ENCODE measurements at places on chromosomes 6 and 20.

GRCh38 chr6:26118999-26119398 lies 31.8 kb downstream of the HFE start:
- no peak for DNase-seq

DNA sequence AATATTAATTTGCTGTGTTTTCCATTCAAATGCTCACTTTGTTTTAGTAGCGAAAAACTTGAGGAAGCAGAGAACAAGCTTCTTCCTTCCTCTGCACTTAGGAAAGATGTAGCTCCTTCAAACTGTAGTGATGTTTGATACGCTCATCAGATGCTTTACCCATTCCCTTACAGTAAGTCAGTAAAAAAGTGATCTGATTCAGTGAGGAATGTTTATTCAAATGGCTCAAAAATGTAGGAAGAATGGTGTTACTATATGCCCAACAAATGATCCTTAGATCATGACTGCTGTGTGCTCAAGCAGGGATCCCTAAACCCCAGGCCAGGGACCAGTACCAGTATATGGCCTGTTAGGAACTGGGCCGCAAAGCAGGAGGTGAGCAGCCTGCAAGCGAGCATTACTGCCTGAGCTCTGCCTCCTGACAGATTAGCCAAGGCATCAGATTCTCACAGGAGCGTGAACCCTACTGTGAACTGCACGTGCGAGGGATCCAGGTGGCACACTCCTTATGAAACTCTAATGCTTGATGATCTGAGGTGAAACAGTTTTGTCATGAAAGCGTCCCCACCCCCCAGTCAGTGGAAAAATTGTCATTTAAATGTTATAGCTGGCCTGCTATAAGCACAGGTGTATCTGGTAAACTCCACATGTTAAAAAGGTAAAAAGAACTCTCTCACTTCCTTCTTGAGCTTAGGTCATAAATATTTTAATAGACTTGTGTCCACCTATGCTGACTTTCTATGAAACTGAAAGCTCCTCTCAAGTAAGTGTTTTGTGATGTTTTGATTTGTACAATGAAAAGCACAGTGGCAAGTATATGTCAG lies 187.2 kb downstream of the FOXC1 start:
- no peak for DNase-seq

- no peak for DNase-seq
These were observed 1.4 kb upstream of the SLC13A3 start for GRCh38 chr20:46652699-46653098.

DNA sequence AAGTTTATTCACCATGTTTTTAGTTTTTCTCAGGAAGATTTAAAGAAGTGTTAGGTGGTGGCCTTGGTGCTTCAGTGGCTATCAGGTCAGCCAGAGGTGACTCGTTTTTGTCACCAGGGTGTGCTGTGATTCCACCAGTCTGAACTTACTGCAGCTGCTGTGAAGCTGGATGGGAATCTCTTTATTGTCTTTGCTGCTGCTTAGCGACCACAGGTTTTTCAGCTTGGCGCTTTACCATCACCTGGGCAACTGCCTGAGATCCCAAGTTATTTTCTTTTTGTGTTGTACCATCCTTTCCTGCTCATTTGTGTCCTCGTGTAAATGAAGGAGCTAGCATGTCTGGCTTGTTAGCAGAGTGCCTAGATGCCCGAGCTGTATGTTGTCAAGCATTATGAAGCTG lies 146.9 kb downstream of the MACROD2 start:
- peak; percentile 2 for DNase-seq

GRCh38 chr6:3284436-3284876 lies 25.7 kb downstream of the PSMG4 start:
- DNase-seq: no peak

DNA sequence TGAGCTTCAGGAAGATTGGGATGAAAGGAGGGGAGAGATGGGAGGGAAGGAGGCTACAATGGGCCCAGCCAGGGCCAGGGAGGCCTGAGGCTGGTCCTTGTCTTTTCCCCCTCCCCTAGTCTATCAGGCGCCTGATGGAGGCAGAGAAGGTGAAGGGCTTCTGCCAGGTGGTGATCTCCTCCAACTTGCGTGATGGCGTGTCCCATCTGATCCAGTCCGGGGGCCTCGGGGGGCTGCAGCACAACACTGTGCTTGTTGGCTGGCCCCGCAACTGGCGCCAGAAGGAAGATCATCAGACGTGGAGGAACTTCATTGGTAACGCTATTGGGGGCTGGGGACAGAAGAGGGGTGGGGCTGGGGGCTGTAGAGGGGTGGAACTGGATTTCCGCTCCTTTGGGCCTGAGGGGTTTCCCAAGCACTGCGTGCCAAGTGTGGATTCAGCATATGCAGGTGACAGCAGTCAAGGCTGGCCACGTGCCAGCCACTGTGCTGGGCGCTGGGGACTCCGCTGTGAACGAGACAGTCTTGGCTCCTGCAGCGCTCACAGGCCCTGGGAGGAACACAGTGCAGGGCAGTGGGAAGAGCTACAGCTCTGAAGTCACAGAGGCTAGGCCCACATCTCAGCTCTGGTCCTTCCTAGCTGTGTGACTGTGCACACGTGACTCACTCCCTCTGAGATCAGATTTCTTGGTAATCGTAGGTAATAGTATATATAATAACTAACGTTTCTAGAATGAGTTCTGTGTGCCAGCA lies 22.7 kb downstream of the SLC12A5 start:
- DNase-seq: peak; percentile 58

GRCh38 chr6:113137426-113137825 lies 719.7 kb upstream of the MARCKS start:
- no peak for DNase-seq

DNA sequence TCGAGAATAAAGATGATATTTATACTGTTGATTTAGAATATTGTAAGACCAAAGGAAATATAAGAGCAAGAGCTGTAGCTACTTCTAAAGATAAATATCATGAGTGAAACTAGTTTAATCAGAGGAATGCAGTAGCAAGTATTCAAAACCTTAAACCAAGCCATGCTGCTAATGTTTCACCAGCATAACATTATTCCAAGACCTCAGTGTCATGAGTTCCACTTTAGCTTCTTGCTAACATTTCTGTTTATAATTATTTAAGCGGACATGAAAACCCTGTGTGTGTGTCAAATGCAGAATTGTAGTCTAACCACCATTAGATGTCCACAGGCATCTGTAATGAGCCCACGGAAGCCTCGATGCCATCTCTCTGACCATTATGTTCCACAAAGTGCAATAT lies 752.6 kb upstream of the MARCKS start:
- DNase-seq: no peak

DNA sequence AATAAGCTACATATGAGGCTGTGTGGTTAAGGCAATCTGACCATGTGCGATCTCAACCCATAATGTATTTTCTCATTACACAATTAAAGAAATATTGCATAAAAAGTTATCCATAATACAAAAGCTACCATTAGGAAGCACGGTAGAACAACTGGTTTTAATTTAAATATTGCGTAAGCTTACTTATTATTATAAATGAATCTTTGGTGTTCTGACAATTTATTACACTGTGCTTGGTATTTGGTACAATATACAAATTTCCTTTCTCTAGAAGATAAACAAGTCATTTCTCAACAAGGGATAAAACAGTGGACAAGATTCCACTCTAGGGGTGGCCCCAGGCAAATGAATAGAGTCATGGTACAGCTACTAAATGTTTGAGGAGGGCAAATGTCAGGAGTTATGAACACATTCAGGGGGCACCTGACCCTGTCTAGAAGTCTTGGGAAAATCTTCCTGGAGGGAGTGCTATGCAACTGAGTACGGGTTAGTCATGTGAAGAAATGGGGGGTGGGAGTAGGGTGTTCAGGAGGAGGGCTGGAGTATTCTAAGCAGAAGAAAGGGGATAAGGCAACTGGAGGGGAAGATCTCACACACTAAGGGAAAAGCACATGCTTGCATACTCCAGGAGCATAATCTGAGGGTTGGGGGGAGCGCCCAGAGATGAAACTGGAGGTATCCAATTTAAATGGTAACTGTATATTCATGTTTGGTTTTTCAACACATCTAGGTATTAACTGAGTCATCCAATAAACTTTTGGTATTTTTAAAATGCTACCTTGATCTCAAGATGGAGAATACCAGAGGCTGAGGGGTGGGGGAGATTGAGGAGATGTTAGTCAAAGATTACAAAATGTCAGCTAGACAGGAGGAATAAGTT lies 296.9 kb upstream of the SGK1 start:
- DNase-seq: no peak

- DNase-seq: no peak
These were observed 75.3 kb downstream of the SSR1 start for GRCh38 chr6:7237653-7238188.

DNA sequence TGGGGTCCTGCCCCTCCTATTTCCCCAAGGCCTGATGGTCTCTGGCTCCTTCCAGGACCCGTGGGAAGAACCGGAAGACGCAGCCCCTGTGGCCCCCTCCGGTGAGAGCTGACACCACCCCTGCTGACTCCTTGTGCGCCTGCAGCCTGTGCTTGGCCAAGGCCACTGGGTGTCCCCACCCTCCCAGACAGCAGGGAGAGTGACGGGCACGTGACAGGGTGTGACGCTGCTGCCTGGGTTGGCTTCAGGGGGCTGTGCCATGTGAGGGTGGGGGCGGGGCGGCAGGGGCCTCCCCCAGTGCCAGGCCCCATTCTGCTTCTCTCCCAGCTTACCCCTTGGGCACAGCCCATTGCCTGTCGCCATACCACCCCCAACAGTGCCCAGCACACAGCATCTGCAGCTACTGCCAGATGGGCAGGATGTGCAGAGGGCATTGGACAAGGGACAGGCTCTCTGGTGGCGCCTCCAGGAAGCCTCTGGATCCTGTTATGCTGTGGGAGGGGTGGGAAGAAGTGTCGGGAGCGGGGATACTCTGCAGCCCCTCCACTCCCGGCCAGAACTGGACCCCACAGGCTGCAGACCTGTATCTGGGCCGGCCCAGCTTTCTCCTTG lies 2.9 kb downstream of the BIRC7 start:
- DNase-seq: no peak

GRCh38 chr6:15948930-15949900 lies 179.7 kb upstream of the MYLIP start:
- peak; percentile 27 for DNase-seq

GRCh38 chr20:63831993-63832686 lies 1.1 kb upstream of the ZBTB46 start:
- no peak for DNase-seq

Measured in HTR-8/SVneo (cell line).